ENCODE measurements at places on chromosomes 2 and 18.

- no peak for DNase-seq
These were observed 72.9 kb upstream of the SCG2 start for GRCh38 chr2:223674998-223675609.

DNA sequence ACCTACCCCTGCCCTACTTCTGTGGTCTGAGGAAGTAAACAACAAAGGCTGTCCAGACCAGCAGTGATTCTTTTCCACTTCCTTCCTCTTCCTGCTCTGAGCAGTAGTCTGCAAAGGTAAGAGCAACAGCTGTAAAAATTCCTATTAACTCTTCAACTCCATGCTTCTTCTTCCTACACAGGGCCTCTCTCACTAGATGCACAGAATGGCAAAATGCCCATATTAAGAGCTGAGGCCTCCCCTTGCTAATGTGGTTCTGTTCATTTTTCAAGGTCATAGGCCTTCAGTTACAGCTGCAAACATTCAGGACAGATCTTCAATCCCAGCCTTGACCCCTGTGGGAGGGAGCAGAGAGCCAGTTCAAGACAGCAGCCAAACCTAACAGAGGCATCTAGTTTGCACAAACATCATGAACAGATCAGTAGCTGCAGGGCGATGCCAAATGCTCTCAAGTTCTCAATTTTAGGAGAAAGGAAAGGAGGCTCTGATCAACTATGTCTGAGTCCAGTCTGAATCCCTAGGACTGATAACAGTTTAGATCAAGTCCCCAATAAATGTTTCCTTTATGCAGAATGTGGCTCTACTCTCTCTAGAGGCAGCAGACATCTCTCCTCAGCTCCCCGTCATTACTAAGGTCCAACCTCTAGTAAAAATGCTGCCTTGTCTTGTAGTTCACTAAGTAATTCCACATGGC is 20.9 kb downstream of the SLC40A1 start:
- no peak for DNase-seq

- DNase-seq = no peak
These were observed 248.9 kb downstream of the TCF4 start for GRCh38 chr18:55338978-55339650.

GRCh38 chr2:206096876-206097275 is 10.9 kb upstream of the INO80D start:
- no peak for DNase-seq

- no peak for DNase-seq
These were observed 73.7 kb upstream of the PIK3C3 start for GRCh38 chr18:41881285-41881684.

GRCh38 chr2:237581751-237582746 is 8.5 kb downstream of the RAB17 start:
- no peak for DNase-seq

GRCh38 chr2:203672856-203673255 is 33.6 kb upstream of the CD28 start:
- DNase-seq = no peak

- DNase-seq = no peak
These were observed 1002.5 kb upstream of the FAM98A start for GRCh38 chr2:34601561-34601960.

DNA sequence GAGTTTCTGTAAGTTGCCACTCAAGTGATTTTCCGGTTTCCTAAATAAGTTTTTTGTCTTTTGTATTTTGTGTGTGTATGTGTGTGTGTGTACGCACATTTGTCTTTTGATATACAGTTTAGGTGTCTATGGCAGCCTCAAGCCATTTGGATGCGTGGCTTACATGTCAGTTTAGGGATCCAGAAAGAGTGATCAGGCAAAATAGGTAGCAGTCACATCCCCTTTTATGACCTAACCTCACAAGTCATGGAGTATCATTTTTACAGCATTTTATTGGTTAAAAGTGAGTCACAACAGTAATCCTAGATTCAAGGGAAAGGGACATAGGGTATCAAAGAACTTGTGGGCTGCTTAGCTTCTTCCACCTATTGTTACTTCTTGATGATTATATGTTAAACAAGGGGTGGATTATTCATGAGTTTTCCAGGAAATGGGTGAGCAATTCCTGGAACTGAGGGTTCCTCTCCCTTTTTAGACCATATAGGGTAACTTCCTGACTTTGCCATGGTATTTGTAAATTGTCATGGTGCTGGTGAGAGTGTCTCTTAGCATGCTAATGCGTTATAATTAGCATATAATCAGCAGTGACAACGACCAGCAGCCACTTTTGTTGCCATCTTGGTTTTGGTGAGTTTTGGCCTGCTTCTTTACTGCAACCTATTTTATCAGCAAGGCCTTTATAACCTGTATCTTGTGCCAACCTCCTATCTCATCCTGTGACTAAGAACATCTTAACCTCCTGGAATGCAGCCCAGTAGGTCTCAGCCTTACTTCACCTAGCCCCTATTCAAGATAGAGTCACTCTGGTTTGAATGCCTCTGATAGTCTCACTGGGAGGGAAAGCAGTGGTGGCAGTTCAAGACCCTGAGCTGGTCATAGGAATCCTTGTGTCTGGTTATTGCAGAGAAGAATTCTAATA is 8.6 kb upstream of the SOCS6 start:
- DNase-seq = no peak

DNA sequence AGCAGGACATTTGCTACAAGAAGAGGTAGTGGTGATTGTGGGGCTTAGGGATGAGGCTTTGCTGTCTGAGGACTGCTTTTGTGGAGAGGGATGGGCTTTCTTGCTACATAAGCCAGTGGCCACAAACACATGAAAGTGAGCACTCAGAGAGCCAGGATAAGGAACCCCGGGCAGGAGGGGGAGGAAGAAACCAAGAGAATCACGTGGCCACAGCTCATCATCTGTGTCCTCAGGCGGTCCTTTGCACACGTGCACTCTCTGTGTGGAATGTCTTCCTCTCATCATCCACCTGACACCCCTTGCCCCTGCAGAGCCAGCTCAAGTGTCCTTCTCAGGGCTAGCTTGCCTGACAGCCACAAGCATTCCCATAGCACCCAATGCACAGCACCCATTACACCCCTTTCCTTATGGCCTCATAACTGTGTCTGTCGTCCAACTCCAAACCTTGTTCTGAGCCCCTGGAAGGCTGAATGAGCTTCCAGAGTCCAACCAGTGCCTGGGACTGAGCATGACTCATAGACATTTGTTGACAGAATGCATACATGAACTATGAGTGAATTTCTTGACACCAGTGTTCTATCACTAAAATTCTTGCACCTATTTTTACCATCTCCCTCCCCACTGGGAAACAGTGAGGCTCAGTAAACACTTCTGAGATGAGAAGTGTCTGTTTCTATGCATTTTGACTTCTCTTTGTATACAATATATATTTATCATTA is 398.3 kb downstream of the ALK start:
- no peak for DNase-seq

DNA sequence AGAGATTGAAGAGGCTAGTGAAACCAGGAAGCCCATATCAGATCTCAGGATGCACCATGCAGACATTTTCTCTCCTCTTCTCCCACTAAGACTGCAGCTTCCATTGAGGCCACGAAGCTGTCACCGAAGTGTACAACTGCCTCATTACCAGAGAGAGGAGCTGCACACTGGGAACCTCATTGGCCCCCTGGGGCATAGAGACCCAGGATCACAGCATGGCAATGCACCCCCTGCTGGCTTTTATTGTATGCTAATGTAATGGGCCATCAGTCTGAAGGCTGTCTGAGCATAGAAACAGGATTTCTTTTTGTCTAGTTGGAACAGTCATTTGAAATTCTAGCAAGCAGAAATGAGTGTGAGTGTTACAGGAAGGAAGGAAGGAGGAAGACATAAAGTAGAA is 861.6 kb upstream of the CELF4 start:
- no peak for DNase-seq

GRCh38 chr2:207149249-207150213 is 16.2 kb downstream of the KLF7 start:
- DNase-seq = no peak
